ENCODE measurements at places on chromosomes 1 and 21.

GRCh38 chr1:93670141-93670540 is 11.5 kb downstream of the BCAR3 start:
- DNase-seq, result peak; percentile 66
- peaks cover 68% of the 10 kb centered on the region for H3K4me1 ChIP-seq
- H3K36me3 ChIP-seq, result peaks cover 48% of the 10 kb centered on the region
- H3K27me3 ChIP-seq, result no peaks in the 10 kb centered on the region
- H3K4me3 ChIP-seq, result peak overlapping the region; percentile 1
- peak overlapping the region; percentile 23 for H3K27ac ChIP-seq

DNA sequence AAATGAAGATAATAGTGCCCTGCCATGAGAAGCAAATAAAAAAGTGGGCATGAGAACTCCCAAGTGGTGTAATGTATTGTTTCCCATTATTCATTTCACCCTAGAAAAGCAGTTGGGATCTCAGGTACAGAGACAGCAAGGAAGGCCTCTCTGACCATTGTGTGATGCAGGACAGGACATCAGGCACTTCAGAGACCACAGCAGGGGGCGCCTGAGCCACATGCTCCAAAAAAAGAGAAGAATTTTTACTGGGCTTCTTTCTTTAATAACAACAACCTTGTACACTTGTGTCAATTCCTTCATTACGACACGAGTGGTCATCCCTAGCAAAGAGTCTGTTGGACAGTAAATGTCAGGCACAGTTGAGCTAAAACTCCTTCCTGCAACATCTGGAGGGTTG is 533.3 kb downstream of the OMA1 start:
- H3K4me3 ChIP-seq, result no peak overlapping the region
- no peak for DNase-seq
- no peaks in the 10 kb centered on the region for H3K27me3 ChIP-seq
- H3K27ac ChIP-seq, result no peak overlapping the region

DNA sequence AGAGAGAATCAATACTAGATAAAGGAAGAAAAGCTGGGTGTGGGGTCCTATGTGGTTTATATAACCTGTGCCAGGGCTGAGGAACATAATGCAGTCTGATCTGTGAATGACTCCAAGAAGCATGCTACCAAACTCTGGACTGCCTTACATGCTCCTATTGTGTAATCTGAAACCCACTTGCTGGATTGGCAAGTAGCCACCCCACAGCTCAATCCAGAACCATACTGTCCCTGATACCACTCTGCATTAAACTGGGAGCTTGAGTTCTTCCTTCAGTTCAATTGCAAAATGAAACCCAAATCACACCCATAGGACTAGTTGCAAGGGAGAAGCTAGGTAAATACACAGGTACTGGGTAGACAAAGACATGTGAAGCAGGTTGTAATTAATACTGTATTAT is 115.4 kb upstream of the NEGR1 start:
- peaks cover 5% of the 10 kb centered on the region for H3K4me1 ChIP-seq
- no peak overlapping the region for H3K4me3 ChIP-seq
- H3K27me3 ChIP-seq, result no peaks in the 10 kb centered on the region
- no peaks in the 10 kb centered on the region for H3K36me3 ChIP-seq
- DNase-seq, result no peak

- peaks cover 71% of the 10 kb centered on the region for H3K36me3 ChIP-seq
- H3K27ac ChIP-seq, result no peak overlapping the region
- H3K27me3 ChIP-seq, result no peaks in the 10 kb centered on the region
- H3K4me1 ChIP-seq, result no peaks in the 10 kb centered on the region
- no peak overlapping the region for H3K4me3 ChIP-seq
- DNase-seq, result no peak
Observed at GRCh38 chr1:19353596-19353995, 41.5 kb downstream of the SLC66A1 start.

DNA sequence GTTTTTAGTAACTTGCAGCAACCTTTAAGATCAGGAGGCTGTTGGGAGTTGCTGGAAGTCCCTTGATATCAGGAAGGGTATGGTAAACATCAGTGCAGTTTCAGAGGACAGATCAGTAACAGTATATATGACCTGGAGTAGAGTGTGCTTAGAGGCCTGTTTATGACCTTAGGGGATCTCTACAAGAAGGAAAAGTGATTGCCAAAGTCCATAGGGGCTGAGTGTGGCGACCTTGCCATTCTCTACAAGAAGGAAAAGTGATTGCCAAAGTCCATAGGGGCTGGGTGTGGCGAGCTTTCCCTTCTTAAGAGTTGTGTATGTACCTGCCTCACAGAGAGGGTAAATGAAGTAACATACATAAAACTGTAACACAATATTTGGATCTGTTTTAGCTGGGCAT is 28.5 kb upstream of the AXDND1 start:
- H3K36me3 ChIP-seq, result peaks cover 24% of the 10 kb centered on the region
- no peaks in the 10 kb centered on the region for H3K4me1 ChIP-seq

- DNase-seq, result no peak
- H3K4me1 ChIP-seq, result no peaks in the 10 kb centered on the region
- H3K27me3 ChIP-seq, result no peaks in the 10 kb centered on the region
- no peak overlapping the region for H3K27ac ChIP-seq
- H3K4me3 ChIP-seq, result no peak overlapping the region
- no peaks in the 10 kb centered on the region for H3K36me3 ChIP-seq
Observed at GRCh38 chr1:169698976-169699375, 12.4 kb downstream of the SELL start.

DNA sequence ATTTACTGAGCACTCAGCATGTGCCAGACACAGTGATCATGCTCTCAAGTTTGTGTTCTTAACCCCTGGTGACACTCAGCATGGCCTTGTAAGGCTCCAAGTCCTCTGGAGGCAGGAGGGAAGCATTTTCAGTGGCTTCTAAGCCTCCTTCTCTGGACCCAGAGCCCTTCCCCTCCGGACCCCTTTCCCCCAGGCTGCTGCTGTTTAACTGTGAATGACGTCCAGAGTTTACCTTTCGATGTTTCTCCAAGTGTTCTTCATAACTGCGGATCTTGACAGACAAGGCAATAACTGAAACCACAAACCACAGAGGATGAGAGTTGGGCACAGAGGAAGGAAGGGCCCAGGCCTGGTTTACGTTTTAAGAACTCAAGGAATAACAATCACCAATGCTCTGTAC is 6.5 kb downstream of the MRPS15 start:
- DNase-seq, result no peak
- H3K27ac ChIP-seq, result no peak overlapping the region
- H3K36me3 ChIP-seq, result peaks cover 55% of the 10 kb centered on the region
- no peaks in the 10 kb centered on the region for H3K27me3 ChIP-seq
- H3K4me1 ChIP-seq, result no peaks in the 10 kb centered on the region

DNA sequence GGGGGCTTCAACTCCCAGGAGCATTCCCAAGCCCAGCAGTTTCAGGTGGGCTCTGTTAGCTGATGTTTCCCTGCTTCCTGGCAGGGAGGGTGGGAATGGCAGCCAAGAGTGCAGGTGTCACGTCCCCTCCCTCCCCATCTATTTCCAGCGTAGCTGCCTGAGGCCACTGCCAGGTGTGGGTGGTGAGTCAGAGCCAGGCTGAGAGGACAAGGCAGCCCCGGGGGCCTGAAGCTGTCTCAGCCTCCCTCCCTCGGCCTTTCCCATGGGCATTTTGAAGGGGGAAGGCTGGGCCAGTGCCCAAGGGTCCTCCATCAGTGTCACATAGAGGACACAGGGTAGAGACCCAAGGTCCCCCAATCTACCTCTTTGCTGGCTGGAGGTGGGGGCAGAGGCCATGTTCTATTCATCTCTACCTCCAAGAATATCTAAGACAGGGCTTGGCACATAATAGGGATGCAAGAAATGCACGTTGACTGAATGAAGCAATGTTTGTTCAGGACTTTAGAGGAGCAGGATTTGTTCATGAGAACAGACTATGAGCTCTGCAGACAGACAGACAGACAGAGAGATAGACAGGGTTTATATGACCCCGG is 34.4 kb upstream of the ID3 start:
- H3K27ac ChIP-seq, result no peak overlapping the region
- H3K36me3 ChIP-seq, result no peaks in the 10 kb centered on the region
- DNase-seq, result no peak

DNA sequence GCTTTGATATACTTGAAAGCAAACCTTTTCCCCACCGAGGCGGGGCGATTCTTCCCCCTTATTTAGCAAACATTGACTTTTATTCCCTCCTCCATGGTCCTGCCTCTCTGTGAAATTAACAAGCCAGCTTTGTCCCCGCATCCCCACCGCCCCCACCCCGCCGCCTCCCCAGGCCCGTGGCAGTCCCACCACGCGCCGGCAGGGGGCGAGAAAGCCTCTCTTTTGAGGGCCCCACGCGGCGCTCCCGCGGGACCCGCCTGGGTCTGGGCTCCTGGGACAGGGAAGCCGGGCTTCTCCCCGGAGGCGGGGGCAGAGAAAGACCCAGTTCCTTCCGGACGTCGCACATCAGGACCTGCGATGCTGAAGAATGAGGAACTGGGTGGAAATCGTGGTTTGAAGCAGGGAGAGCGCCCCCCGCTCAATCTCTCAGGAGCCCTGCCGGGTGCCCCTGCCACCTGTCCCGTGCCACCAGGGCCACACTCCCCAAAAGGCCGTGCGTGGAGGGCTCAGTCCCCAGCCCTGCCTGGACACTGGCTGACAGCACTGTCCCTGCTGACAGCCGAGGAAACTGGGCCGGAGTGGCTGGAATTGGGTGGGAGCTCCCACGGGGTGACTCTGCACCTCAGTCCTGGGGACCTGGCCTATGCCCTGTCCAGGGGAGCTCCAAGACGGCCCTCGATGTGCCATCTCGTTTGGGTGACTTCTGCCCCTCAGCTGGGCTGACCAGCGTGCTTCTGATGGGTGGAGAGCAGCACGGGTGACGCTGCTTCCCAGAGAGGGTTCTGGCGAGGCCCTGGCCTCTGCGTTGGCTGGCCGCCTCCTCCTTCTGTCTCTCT is 8.6 kb upstream of the ACTRT2 start:
- H3K4me3 ChIP-seq, result peak overlapping the region; percentile 39
- H3K4me1 ChIP-seq, result no peaks in the 10 kb centered on the region
- H3K36me3 ChIP-seq, result no peaks in the 10 kb centered on the region
- H3K27me3 ChIP-seq, result no peaks in the 10 kb centered on the region
- DNase-seq, result peak; percentile 98

- peaks cover 17% of the 10 kb centered on the region for H3K36me3 ChIP-seq
- no peak for DNase-seq
- no peak overlapping the region for H3K27ac ChIP-seq
- peaks cover 26% of the 10 kb centered on the region for H3K4me1 ChIP-seq
Observed at GRCh38 chr21:26943921-26944320, 23.0 kb downstream of the ADAMTS5 start.
